Stimulated activated CD4-positive, alpha-beta T cell treated with anti-CD3 and anti-CD28 coated beads, Interleukin-2, amount 100 ng/mL, for 48 hours (primary cell): ENCODE measurements at places on chromosomes 1 and 21.

DNA sequence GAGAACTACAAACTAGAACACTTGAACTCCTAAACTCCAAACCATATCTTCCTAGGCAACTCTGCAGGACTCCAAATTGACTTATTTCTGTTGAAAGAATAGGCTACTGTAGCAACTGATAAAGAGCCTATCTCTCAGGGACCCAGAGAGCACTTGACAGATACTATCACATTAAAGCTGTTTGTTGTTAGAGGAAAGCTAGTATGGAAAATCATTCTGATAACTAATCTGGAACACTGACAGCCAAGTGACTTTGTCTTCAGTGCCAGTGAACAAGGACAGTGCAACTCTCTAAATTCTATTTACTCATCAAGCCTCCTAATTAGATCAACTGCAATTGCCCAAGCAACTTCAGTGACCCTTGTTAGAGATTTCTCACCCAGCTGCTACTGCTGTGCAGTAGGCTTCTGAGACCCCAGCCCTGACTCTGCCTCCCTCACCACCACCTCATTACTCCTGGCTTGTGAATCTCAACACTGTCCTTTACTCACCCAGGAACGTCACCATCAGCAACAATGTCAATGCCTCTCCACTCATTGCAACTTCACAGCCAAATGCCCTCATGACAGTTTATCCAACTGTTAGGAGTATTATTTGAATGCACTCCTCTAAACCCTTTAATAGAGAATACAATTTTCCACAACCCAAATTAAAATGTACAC lies 7.4 kb upstream of the RGS13 start:
- no peak for DNase-seq

DNA sequence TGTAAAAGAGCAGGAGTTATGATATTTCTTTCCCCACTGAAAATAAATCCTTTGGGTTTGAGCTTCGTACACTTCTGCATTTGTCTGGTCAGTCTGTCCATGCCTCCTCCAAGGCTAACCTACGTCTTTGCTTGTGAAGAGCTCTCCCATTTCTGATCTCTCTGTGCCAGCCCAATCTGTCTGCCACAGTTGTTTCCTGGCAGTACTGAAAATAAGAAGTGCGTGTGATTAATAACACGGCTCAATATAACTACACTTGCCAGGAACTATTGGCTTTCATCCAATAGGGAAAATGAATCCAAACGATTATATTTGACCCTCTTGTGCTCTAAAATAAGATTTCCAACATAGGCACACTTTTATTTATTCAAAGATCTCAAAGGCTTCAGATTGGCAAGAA lies 19.2 kb upstream of the COL24A1 start:
- DNase-seq: no peak

- DNase-seq: no peak
These were observed 33.5 kb upstream of the MACF1 start for GRCh38 chr1:39170731-39171667.

- no peak for DNase-seq
These were observed 75.9 kb downstream of the IVNS1ABP start for GRCh38 chr1:185241127-185241526.

GRCh38 chr1:3750741-3751140 lies 1.5 kb upstream of the CCDC27 start:
- no peak for DNase-seq

- no peak for DNase-seq
These were observed 1302.1 kb upstream of the ADGRL2 start for GRCh38 chr1:80498673-80499072.

GRCh38 chr21:46264046-46264689 lies 21.2 kb downstream of the MCM3AP start:
- DNase-seq: no peak

- DNase-seq: no peak
These were observed 96.3 kb upstream of the KLHDC7A start for GRCh38 chr1:18384471-18384870.

DNA sequence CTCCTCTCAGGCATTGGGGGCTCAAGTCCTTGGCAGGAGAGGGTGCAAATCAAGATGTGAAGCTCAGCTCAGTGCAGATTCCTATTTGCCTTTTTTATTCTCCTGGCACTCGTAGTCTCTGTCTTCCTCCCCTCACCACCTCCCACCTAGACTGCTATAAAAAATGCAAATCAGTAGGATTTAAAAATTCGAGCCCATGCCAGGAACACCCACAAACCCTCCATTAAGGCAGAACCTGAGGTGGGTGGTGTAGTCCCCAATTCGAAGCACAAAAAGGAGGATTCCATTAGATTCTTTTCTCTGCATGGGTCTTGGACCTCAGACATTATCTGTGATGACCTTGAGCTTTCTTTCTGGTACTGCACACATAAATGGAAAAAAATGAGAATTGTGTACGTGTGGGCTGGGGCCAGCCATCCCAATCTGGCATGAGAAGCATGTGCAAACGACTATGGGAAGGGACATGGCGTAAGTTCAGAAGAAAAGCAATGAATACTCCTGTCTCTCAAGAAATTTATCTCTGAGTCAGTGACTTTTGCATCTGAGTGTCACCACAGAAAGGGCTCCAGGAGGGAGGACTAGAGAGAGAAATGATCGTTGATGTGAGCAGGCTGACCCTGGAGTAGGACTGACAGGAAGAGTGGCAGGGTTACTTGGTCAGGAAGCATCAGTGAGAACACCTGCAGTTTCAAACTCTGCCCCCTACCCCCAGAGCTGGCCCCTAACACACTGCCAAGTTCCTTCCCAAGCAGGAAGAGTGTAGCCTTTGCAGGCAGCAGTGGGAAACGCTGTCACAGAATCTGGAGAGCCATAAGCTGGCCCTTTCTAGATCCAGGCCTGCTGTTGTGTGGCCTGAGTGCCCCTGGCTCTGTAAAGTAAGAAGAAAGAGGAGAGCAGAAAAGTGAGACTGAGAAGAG lies 1.7 kb downstream of the INKA2 start:
- DNase-seq: no peak

GRCh38 chr1:56922070-56922469 lies 43.7 kb downstream of the C8B start:
- no peak for DNase-seq

DNA sequence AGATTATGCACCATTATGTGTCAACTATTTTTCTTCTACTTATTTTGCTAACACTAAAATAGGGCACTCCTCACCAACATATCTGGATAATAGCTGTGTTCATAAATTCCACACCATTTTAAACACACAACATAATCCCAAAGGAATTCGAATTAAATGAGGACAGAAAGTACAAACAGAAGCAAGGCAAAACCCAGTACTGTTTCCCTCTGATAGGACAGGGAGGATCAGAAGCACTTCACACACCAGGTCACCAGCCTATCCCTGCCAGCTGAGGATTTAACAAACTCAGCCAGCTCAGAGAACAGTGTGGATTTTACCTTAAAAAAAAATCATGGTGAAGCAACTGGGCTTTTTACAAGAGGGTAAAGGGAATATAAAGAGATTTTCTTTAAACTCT lies 20.0 kb downstream of the CRYZ start:
- DNase-seq: no peak

GRCh38 chr1:229710746-229711145 lies 84.7 kb downstream of the URB2 start:
- no peak for DNase-seq

DNA sequence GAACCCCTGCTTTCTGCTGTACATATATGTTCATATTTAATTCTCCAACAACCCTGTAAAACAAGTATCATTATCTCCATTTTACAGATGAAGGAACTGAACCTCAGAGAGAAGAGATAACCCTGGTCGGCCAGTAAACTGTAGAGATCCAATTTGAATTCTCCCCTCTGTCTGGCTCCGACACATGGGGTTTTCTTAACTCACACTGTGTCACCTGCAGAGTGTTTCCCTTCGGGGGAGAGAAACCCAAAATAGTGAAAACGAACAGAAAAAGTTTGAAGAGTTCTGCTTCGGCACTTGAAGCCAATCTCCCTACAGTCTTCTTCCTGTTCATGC lies 17.4 kb upstream of the BCAR3 start:
- no peak for DNase-seq

- DNase-seq: no peak
These were observed 8.0 kb upstream of the DNM3 start for GRCh38 chr1:171833091-171833825.

GRCh38 chr1:90074970-90075391 lies 80.1 kb downstream of the ZNF326 start:
- DNase-seq: no peak

- no peak for DNase-seq
These were observed 94.2 kb downstream of the KCNN3 start for GRCh38 chr1:154775621-154776605.

- no peak for DNase-seq
These were observed 145.3 kb downstream of the PCBP3 start for GRCh38 chr21:45788637-45789506.

GRCh38 chr21:41926807-41927171 lies 27.0 kb downstream of the C2CD2 start:
- DNase-seq: no peak

GRCh38 chr1:49213301-49213700 lies 436.6 kb upstream of the BEND5 start:
- DNase-seq: no peak

- no peak for DNase-seq
These were observed 13.9 kb downstream of the BSND start for GRCh38 chr1:55012661-55013060.

GRCh38 chr1:27527890-27528817 lies 38.2 kb upstream of the WASF2 start:
- DNase-seq: peak; percentile 40

DNA sequence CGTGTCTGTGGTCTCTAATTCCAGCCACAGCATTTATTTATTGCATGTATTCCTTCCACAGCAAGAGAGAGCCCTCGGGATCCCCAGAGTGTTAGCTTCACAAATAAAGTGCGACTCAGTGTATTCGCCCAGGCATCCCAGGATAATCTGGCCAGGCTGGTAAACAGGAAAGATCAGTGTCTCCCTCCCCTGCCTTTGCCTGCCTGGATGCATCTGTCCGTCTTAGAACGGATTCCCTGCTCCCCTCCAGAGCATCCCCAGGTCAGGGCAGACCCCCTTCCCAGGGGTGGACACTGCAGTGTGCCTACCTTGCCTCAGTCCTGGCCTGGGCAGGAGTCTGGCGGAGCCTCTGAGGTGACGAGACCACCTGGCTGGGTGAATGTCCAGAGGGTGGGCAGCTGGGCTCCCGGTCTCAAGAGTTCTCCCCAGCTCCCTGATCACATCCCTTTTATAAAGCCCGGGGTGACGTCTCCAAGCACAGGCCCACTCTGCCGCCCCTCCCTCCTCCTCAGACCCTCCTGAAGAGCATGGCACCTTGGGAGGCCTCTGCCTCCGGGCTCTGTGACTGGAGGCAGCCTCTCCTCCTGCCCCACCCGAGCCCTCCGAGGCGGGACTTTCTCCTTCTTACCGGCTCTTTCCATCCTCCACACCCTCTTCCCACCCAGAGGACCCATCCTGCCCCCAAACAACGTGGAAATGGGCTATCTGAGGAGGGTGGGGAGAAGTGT lies at the start of gene KISS1:
TSS of gene KISS1 (minus strand) at position 424 of the 728 bp plus-strand sequence. CDS start 3,615 bp downstream, outside the sequence.
- no peak for DNase-seq

DNA sequence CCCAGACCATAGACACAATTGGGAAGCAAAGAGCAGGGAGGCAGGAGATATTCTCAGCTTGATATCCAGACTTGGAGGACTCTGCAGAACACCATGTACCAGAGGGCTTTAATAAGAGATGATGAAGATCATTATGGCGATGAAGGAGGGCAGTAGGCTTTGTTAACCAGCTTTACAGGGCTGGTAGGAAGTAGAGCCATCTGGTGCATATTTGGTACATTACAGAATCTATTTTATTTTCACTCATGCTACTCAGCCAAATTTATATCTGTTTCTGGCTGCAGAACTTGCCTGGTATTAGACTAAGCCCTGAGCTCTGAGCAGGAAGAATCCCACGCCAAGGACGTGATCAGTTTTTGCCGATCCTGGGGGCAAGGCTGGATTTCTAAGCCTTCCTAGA lies 61.8 kb upstream of the SYT6 start:
- no peak for DNase-seq

GRCh38 chr1:237953238-237953637 lies 62.5 kb upstream of the ZP4 start:
- DNase-seq: no peak

DNA sequence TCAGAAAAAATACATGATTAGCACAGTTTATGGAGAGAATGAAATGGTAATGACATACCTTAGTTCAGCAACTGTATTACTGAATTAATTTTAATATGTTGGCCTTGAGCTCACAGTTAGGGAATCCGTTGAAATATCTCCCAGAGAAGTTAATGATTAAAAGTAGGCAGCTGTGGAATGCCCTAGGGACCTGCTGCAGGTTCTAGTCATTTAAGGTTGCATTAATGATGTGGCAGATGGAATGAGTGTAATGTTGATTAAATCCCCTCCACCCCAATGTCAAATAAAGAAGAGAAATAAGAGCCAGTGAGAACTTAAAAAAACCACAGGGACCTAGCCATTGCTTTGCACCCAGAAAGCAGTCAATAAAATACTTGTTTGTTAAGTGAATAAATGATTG lies 40.3 kb upstream of the TRIM45 start:
- DNase-seq: no peak

GRCh38 chr1:33443705-33444180 lies 12.8 kb upstream of the PHC2 start:
- DNase-seq: no peak

DNA sequence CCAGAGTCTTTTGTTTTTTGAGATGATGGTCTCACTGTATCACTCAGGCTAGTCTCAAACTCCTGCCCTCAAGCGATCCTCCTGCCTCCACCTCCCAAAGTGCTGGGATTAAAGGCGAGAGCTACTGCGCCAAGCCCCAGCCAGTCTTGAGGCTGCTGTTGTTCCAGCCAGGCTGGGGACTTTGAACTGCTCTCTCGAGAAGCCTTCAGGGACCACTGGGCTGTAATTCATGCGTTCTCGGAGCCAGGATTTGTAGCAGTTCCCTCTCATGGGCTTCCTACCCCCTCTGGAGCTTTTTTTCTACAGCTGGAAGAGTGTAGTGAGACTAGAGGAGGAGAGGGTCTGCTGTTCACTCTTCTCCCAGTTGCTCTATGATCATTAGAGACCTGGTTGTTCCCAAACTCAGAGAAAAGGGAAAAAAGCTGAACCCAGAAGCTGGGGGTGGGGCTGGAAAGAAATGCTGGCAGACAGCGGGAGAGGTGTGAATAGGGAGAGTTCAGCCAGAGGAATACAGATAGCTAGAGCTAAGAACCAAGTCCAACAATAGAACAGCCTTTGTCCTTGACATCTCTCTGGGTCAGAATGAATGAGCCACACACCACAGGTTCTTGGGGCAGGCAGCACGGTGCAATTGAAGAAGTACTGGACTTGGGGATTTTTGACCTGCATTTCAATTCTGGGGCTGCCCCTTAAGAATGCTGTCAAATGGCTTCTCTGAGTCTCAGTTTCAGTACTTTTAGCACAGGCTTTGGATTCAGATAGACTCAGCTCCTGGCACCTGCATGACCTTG lies 13.2 kb upstream of the SLC41A1 start:
- no peak for DNase-seq

GRCh38 chr1:84403347-84403746 lies 5.1 kb downstream of the DNASE2B start:
- no peak for DNase-seq
